ENCODE measurements at places on chromosomes 11 and 22.
A peak's percentile ranks its signal among the peaks of the same experiment; 100 is the strongest.

GRCh38 chr11:26227301-26227746 is 104.6 kb upstream of the ANO3 start:
- DNase-seq, result no peak

GRCh38 chr11:11335043-11335442 is 18.0 kb downstream of the CSNK2A3 start:
- DNase-seq, result no peak

DNA sequence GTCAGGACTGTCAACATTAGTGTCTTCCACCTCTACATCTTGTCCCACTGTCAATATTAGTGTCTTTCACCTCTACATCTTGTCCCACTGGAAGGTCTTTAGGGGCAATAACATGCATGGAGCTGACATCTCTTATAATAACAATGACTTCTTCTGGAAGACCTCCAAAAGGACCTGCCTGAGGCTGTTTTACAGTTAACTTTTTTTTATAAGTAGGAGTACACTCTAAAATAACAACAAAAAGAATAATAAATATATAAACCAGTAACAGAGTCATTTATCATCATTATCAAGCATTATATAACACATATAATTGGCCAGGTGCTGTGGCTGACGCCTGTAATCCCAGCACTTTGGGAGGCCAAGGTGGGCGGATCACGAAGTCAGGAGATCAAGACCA is 57.5 kb downstream of the PAK1 start:
- DNase-seq, result no peak

DNA sequence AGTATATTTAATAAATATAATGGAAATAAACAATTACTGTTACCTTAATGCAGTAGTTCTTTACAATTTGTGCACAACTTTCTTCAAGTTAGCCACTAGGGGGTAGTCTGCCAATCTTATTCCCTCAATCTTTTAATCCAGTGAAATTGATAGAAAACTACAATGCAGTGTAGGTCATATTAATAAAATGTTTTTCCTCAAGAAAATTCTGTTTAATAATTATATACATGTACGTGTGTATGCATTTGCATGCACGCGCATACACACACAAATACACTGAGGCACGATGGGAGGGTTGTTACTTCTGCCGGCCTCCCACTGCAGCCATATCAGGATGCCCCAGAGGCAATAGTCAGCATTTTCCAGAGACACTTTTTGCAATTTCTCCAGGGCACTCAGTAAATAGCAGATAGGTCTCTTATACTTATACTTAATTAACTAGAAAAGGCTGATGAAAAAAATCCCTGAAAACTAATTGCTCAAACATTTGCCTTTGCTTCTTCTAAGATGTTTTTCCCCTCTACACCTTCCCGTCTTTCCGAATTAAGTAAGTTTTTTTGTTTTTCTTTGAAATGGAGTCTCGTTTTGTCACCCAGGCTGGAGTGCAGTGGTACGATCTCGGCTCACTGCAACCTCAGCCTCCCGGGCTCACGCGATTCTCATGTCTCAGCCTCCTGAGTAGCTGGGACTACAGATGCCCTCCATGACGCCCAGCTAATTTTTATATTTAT is 3.1 kb downstream of the GAB2 start:
- DNase-seq, result no peak

DNA sequence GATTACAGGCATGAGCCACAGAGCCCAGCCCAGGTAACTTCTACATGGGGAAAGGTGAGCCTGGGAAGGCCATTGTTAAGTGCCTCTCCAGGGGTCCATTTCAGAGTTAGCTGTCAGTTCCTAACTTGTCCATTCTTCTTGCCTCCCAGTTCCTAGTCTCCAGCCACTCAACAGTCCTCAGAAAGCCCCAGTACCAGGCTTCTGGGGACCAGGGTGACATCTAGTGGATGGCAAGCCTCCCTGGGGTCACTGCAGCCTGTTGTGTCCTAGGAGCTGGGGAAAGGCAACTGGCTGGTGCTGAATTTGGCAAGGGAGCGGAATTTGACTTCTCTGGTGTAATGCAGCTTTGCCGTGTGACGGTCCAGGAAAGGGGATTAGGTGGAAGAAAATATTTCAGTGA is 2.1 kb downstream of the LGALS12 start:
- peak; percentile 30 for DNase-seq

GRCh38 chr22:25829808-25830777 is 88.1 kb downstream of the MYO18B start:
- DNase-seq, result no peak

Measured in heart right ventricle (tissue), 16 donors.